ENCODE measurements at places on chromosomes 4 and X. TPM values are rescaled to one million over a fixed set of nuclear protein-coding genes. Genes with fewer than 3 reads are reported as not detected.
A peak's percentile ranks its signal among the peaks of the same experiment; 100 is the strongest.

DNA sequence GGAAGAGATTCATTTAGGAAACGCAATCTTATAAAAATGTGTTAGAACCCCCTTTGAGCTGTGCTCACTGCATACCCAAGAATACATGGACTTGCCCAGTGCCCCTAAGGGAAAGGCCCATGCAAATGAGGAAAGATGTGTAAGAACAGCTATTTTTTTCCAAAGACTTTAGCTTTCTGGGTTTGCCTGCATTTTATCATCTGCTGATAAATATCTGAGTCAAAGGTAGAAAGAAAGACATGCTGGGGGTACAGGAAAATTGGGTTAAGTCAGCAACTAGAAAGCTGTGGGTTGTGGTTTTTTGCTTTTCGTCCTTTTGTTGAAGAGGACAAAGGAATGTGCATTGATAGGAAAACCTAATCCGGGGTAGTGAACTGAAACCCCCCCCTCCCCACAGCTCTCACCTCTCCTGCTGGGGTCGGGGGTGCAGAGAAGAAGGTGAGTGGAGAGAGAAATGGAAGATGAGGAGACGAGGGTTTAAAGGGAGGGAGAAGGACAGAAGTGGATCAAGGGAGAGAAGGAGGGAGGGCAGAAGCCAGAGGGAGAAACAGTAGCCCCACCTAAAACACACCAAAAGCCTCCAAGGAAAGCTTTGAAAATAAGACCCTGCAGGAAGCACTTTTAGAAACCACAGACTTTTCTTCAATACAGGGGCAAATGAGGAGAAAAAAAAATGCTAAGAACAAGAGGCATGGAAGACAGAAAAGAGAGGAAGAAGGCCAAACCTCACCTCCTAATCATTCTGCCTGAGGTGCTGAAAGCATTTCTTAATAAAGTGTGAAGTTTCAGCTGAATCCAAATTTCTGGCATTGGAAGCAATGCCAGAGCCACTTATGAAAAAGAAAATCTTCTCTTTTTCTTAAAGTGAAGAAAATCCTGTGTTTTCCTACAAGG lies 49.3 kb downstream of the KDR start:
- ATAC-seq = no peak

DNA sequence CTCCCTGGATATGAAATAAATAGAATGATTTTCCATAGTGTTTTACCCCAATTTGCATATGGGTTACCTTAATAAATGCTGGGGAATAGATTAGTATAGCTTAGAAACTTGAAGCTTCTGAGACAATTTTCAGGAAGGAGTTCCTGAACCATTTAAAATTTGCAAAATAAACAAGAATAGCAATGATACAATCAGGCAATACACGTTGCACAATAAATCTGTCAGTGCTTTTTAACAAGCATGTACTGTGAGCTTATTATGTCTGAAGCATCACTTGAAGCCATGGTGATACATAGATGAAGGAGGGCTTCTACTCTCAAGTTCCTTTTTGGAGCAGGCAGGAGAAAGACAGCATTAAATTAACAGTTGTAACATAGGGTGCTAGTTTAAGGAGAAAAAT lies 84.2 kb upstream of the WDFY3 start:
- ATAC-seq = no peak

GRCh38 chr4:53688186-53688790 lies 97.0 kb upstream of the LNX1 start:
- no peak for ATAC-seq

- no peak for ATAC-seq
Measured at GRCh38 chr4:36278789-36279188, 2.6 kb upstream of the DTHD1 start.

- no peak for ATAC-seq
Measured at GRCh38 chr4:72067051-72067450, 35.3 kb downstream of the NPFFR2 start.

DNA sequence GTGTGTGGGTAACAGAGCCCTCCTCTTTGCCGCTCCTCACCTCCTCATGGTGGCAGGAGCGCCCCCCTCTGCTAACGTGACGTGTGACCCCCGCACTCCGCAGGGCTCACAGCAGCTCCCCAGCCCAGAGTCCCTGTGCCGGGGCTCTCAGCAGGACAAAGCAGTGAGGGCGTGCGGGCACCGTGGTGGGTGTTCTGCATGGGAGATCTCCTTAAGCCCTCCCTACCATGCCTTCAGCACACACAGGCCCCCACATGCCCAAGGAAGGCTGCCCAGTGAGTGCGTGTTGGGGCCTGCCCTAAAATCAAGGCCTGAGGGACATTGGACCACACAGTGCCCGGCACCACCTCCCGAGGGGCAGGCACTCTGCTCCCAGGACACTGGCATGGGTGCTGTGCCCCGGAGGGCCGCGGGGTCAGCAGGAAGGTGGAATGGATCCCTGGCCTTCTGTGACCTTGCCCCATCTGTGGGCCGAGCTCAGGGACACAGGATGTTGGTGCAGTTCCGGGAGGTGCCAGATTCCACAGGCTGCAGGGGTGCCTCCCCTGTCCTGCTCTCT lies 10.1 kb downstream of the PSAPL1 start:
- ATAC-seq = no peak

- no peak for ATAC-seq
Measured at GRCh38 chrX:68648960-68649359, 1.5 kb downstream of the STARD8 start.

- ATAC-seq = no peak
Measured at GRCh38 chr4:154858166-154858565, 77.1 kb downstream of the RBM46 start.

DNA sequence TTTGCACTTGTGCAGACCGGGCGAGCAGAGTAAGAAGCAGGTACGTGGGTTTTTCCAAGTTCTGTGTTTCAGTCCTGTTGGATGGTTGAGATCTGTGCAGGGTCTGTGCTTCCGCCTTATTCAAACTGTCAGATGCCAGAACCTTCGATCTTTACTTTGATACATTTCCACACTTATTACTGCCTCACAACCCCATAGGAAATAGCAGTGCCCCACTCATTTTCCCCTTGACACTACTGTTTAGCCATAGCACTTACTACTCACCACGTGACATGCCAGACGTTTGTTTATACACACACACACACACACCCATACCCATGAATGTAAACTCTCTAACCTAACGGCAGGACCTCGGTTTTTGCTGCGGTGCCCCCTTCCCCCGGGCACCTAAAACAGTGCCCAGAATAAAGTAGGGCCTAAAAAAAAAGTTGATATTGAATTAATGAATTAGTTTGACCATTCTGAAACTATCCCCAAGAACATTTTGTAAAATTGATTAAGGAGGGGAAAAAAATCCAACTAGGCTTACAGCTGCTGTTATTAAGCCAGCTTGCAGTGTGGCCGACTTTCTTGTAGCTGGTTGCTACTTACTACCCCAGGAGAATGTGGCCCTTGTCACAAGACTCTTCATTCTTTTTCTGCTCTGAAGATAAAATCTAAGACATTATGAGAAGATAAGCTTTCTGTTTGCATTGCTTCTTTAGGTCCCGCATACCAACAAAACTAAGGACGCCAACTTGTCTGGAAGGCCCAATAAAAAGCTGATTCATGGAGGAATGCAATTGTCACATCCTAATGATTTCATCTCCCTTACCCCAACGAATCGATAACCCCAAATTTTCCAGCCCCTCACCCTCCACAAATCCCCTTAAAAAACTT lies 704 bp upstream of the SEPSECS start:
- peak; percentile 29 for ATAC-seq

- peak; percentile 41 for ATAC-seq
Measured at GRCh38 chr4:101458914-101459313, 111.6 kb upstream of the PPP3CA start.

DNA sequence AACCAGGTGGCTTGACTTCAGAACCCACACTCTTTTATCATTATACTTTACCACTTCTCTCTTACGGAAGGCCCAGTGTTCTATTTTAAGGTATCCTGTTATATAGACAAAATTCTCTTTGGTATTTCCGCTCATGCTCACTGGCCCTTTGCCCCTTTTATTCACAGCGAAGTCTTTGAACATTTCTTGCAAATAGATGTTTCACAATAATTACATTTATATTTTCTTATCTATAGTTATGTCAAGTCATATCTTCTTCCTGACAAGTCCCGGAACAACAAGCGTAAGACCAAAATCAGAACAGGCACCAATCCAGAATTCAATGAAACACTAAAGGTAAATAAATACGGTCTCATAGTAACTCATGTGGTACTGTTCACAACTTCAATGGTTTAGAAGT lies 102.0 kb downstream of the SYTL5 start:
- no peak for ATAC-seq

- no peak for ATAC-seq
Measured at GRCh38 chr4:176230836-176231235, 35.5 kb upstream of the SPATA4 start.

GRCh38 chr4:37124800-37125199 lies 119.7 kb upstream of the NWD2 start:
- no peak for ATAC-seq

DNA sequence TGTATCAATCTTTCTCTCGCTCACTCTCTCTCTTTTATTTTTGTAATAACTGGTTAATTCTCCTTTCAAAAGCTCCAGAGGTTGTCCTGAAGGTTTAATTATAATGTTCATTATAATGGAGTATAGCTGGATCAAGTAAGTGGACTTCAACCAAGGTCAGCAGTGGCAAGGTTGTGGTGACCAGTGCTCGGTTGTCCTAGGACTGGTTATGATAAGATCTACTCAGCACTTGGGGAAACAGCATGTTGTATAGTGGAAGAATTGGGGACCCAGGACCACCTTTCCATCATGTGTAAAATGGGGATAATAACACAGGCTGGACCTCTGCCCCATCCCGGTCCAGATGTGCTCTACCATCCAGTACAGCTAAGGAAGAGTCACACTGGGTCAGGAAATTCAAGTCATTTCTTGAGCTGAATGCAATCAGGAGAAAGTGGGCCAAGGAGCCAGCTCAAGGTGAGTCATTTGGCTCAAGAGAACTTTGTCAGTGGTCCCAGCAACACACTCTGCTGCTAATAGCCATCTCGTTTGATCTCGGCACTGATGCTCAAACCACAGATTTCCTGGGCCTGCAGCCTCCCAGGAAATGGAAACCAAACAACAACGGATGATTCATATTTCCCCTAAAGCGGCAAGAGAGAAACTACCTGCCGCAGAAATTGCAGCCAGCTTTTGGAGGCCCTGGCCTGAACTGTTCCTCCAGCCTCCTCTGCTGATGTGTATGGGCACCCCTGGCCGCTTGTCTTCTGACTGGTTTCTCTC lies 123.6 kb upstream of the RBPJ start:
- no peak for ATAC-seq

DNA sequence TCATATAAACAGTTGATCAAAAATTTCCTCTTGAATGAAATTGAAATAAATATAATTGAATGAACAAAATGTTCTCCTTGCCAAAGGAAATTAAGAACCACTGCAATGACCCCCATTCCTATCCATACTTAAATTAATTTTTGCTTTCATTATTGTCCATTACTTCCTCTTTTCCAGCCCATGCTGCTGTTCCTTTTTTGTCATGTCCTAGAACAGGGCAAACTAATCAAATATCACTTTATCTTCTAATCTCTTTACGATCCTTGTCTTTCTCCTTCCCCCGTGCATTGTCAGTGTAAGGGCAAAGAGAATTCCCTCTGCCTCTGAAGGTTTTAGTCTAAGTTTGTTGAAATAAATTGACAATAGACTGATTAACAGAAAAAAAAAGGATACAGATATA lies 203.0 kb downstream of the CENPC start:
- no peak for ATAC-seq

- ATAC-seq = no peak
Measured at GRCh38 chrX:129613596-129613995, 41.2 kb downstream of the APLN start.

GRCh38 chrX:40170830-40171512 lies 73.2 kb upstream of the BCOR start:
- no peak for ATAC-seq

- ATAC-seq = no peak
Measured at GRCh38 chr4:118749347-118749988, 64.3 kb downstream of the METTL14 start.

DNA sequence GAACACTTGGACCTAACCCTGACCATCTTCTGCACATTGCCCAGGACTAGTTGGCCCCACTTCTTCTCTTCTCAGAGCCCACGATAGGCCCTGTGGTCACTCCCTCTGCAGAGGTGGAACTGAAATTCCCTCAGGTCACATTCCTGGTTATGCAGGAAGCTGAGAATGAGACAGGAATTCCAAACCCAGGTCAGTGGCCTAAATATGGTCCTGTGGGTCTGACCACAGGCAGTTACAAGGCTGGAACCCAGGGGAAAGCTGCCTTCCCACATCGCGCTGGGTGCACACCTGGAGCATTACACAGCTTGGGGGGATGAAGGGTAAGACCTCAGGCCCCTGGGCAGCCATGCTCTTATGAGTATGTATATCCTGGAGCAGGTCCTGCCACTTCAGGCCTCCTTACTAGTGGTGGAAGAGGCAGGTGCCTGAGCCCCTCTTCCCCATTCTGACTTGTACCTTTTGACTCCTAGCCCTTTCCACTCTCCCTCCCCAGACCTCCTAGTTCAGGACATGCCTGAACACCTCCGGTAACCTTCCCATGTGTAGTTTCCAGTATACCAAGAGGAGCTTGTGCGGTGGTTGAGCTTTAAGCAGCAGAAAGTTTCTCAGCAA lies 173.5 kb downstream of the ASMT start:
- ATAC-seq = no peak

DNA sequence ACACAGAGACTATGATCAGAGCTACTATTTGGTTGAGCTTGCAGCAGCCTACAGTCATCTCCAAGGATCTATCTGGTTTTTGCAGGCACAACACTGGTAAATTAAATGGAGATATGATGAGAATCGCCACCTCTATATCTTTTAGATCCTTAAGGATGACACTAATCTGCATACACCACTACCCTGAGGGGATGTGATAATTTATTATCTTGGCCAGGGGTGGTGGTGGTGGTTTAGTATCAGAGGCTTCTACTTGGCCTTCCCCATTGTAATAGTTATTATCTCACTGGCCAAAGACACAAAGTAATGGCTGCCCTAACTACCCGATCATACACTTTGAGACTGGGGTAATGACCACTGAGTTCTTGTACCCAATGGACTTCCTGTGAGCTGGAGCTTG lies 21.2 kb downstream of the CCDC160 start:
- ATAC-seq = no peak

DNA sequence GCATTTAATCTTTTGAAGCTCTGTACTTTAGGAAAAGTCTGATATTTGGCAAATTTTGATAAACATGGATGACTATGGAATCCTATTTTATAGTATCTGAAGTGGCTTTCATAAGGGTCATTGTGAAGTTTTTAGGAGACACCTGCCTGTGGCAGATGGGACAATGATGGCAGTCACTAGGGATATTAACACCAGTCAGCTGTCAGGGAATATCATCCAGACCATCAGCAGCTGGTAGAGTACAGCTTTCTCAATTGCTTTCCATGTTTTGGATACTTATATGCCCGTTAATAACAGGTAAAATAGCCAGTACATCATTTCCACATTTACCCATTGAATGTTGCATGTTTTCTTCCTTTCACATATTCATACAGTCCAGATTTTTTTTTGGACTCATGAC lies 39.1 kb downstream of the NPNT start:
- ATAC-seq = no peak

SPANXD gene
- not detected for total RNA-seq

RHOXF1 gene
- not detected for total RNA-seq

PPARGC1A gene
- total RNA-seq = 5.8 TPM

C4orf50 gene
- total RNA-seq = under 0.01 TPM

DDX53 gene
- not detected for total RNA-seq

OFD1 gene
- 20.8 TPM for total RNA-seq

ATOH1 gene
- not detected for total RNA-seq

FGF5 gene
- 2.3 TPM for total RNA-seq

TAF7L gene
- total RNA-seq = not detected

TKTL2 gene
- not detected for total RNA-seq

EFHC2 gene
- 15.9 TPM for total RNA-seq

All from gastroesophageal sphincter (tissue), 4 donors.